Nucleus accumbens (tissue), 56 donors: ENCODE measurements at places on chromosomes 16 and 17.

DNA sequence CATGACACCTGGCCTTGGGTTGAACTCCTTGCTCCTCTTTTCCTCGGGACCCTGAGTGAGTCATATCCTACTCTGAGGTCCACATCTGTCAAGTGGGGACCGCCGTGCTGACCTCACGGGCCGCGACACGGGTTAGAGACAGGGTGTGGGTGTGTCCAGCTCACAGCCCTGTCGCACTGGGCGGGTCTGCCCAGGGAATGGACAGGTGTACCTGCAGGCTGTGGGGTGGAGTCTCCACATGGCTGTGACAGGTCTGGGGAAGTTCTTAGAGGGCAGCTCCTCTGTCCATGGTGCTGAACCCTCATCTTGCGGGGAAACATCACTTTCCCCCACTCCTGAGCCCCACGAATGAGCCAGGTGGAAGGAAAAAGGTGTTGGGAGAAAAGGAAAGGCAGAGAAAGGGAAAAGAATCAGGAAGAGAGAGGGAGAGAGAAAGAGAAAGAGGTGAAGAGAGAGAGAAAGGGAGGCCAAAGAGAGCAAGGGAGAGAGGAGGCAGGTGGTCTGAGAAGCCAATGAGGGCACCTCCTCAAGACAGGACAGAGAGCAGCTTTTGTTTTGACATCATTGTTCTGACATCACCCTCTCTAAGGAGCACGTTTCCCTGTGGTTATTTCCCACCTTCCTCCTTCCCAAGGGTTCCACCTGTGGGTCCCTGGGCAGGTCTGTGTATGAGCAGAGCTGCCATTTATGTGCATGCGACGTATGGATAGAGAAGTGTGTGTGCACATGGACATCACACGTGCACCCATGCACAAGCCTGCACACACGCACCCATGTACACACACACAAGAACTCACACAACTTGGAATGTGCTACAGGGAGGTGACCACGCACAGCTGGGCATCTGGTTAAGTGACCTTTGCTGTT is 32.6 kb upstream of the CBFA2T3 start:
- DNase-seq: no peak

- DNase-seq: no peak
Observed at GRCh38 chr17:9209781-9210370, 188.6 kb downstream of the NTN1 start.

DNA sequence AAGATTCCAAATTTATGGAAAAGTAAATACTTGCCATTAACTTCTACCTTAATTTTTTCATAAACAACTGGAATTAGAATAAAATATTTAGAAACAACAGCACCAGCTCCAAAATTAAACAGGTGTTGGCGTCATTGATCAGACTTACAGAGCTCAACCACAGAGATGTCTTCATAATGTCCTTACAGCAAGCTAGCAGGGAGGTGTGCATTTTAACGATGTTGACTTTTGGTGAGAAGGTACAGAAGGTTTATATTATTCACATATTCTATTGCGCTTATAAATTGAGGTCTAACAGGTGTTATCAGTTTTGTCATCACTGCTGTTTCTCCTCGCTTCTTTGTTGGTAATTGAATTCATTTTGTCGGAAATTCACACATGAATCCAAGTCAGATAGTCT is 226.2 kb upstream of the CA10 start:
- DNase-seq: no peak

DNA sequence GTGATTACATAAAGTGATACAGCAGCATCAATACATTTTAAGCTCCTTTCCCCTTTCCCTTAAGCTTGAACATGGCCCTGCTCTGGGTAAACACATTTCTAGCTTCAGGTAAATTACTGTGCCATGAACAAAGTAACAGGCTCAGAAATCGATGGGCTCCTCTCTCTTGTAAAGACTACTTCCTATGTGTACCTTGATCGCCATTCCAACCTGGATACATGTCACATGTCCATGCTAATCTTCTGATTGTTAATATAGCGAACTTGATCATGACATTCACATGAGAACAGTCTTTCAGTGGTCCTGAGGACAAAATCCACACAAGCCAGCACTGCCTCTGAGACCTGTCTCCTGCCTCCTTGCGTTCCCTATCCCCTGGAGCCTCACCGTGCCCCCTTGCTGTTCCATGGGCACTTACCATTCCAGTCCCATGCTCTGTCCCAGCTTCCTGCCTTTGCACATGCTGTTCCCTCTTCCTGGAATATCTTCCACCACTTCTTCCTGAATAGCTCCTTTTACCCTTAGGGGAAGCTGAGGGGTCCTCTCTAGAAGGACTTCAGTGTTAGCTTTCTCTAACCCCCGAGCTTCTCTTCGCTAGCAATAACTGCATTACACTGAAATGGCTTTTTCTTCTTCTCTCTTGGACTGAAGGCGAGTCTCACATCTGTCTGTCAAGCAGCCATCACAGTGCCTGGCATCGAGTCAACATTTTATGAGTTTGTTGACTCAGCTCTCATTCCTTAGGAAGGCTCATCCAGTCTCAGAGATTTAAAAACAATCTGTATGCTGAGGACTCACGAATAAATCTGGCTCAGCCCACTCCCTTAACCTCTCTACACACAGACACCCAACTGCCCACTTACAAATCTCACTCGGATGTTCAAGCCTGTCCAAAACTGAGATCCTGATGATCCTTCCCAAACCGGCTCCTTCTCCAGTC is 93.3 kb downstream of the ASIC2 start:
- no peak for DNase-seq

GRCh38 chr17:34843682-34844081 is 117.6 kb downstream of the CCT6B start:
- DNase-seq: no peak

DNA sequence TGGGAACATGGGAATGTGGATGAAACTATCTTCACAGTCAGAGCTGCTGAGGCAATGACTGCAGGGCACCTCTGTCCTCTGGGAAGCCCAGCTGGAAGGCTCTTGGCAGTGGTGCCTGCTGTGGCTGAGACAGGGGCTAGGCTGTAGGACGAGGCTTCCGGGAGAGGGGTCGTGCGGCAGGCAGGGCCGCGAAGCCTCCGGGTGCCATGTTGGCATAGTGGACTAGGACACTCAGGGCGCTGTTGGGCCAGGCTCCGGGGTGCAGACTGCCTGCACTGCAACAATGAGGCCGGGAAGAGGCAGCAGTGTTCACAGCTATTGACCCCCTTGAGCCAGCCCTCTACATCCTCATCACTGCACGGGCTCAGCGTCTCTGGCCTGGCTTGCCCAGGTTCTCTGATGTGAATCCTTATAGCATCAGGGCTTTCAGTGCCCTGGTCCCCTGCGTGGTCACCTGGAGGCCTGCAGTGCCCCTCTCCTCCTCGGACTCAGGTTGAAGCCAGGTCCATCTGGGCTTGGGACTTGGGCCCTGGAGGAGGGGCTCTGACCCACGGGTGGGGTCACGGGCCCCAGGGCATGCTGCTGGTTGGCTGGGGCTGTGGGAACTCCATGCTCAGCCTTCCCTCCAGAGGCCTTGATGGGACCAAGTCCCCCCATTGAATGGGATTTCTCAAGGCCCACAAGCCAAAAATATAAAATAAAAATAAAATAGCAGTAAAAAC is 91.6 kb downstream of the TNFRSF13B start:
- no peak for DNase-seq

DNA sequence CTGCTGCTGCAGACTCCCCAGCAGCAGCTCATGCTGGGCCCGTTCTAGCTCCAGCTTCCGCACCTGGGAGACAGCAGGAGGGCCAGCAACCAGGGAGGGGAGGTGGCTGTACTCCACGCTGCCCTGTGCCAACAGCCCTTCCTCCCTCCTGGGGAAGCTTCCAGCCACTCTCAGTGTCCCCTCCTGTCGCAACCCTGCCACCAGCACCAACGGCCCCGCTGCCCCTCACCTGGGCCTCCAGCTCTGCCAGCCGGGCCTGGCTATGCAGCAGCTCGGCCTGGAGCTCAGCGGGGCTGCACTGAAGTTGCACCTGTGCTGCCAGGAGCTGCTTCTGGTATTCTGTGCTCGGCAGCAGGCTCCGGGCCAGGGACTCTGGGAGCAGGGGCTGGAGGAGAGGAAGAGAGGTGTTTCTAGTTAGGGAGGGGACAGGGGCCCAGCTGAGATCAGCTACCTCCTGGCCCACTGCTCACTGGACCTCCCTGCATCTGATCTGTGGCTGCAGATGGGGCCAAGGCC is 15.4 kb upstream of the MRPL38 start:
- DNase-seq: no peak

DNA sequence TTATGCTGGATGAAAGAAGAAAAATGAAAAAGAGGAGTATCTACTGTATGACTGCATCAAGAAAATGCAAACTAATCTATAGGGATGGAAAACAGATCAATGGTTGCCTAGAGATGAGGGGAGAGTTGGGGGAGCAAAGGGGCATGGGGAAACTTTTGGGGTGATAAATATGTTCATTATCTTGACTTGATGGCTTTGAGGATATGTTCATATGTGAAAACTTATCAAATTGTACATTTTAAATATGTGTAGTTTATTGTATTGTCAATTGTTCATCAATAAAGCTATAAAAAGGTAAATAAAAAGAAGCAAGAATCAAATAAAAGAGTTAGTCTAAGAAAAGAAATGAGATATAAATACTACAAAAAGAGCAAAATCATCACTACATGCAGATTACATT is 19.7 kb upstream of the SRCIN1 start:
- DNase-seq: no peak

DNA sequence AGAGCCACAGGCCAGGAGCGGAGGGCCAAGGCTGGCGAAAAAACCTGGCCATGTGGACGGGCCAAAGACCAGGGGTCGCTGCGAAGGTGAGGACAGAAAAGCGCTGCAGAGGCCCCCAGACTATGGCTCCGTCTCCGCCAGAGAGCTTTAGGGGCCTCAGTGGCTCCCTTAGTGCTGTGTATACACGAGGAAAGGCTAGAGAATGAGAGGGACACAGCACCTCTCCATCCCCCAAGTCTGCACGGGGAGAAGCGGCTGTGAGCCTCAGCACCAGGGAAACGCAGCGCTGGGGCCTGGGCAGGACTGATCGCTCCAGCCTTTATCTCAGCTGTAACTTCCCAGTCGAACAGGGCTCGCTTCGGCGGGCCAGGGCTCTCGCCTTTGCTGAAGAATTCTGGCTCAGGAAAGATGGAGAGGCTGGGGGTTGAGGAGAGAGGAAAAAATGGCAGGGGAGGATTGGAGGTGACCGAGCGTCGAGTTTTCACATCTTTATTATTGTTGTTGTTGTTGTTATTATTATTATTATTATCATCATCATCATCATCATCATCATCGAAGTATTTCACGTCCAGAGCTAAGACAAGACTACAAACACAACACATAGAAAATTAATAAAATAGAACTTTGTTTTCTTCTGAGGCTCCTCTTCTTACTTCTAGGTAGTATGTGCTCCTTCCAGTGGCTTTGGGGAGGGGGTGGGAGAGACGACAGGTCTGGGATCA is 1.9 kb upstream of the HOXB5 start:
- no peak for DNase-seq

DNA sequence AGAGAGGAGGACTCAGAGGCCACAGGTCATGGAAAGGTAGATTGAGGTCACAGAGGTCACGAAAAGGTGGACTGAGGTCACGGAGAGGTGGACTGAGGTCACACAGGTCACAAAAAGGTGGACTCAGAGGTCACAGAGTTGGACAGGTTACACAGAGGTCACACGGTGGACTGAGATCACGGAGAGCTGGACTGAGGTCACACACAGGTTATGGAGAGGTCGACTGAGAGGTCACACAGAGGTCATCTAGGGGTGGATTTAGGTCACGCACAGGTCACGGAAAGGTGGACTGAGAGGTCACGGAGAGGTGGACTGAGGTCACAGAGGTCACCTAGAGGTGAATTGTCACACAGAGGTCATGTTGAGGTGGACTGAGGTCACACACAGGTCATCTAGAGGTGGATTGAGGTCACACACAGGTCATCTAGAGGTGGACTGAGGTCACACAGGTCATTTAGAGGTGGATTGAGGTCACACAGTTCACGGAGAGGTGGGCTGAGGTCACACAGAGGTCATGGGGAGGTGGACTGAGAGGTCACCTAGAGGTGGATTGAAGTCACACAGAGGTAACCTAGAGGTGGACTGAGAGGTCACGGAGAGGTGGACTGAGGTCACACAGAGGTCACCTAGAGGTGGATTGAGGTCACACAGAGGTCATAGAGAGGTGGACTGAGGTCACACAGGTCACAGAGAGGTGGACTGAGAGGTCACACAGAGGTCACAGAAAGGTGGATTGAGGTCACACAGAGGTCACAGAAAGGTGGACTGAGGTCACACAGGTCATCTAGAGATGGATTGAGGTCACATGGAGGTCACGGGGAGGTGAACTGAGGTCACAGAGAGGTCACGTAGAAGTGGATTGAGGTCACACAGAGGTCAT is 26.7 kb upstream of the JPT2 start:
- no peak for DNase-seq

- DNase-seq: no peak
Observed at GRCh38 chr16:75703306-75703705, 2.0 kb upstream of the DUXB start.

- DNase-seq: no peak
Observed at GRCh38 chr17:63930951-63931575, 1.1 kb downstream of the CD79B start.

- no peak for DNase-seq
Observed at GRCh38 chr16:17431968-17432625, 38.7 kb downstream of the XYLT1 start.

GRCh38 chr17:73560661-73561060 is 83.6 kb downstream of the SDK2 start:
- no peak for DNase-seq

- DNase-seq: no peak
Observed at GRCh38 chr16:71479420-71479819, 9.7 kb downstream of the ZNF19 start.

DNA sequence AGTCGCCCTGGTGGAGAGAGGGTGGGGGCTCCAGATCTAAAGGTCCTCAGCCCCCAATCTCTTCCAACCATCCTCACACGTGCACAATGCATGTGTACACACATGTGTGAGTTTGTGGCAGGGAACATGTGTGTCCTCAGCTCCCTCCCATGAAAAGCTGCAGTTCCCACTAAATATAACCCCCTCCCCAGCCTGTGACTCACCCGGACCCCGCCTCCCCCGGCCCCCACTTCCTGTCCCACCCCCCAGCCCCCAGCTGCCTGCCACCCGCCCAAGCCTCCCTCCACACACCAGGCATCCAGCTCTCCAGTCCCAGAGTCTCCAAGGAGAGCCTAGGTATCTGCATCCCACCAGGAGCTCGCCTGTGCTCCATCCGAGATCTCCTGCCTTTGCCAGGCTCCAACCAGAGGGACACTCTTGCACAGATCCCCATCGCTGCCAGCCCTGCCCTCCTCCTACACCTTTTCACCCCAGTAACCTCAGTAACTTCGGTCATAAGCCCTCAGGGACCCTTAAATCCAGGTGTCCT is 3.9 kb downstream of the DLG4 start:
- DNase-seq: no peak

DNA sequence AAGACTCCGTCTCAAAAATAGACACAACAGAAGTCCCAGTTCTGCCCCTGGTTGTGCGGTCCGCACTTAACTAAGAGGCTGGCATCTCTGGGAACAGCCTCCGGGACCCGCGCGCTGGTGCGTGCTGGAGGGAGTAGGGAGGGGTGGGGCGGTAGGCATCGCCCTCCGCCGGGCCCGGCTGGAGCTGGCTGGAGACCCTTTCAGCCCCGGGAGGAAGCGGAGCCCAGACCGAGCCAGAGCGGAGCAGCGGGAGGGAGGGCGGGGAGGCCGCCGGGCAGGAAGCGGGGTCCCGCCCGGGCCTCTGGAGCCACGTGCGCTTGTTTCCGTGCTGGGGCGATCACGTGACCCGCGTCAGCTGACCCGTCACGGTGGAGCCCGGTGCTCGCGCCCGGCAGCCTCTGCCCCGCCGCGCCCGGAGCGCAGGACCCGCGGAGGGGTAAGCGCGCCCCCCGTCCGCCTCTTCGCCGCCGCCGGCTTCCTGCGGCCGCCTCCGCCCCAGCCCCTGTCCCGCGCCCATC is at the start of gene WDR81:
Gene WDR81, plus strand, starts transcription at position 354 of the 518 bp plus-strand sequence. CDS start 256 bp downstream, outside the sequence.
- peak; percentile 77 for DNase-seq
